NCI-H2171 (cell line): ENCODE measurements at places on chromosomes 7 and 10.

DNA sequence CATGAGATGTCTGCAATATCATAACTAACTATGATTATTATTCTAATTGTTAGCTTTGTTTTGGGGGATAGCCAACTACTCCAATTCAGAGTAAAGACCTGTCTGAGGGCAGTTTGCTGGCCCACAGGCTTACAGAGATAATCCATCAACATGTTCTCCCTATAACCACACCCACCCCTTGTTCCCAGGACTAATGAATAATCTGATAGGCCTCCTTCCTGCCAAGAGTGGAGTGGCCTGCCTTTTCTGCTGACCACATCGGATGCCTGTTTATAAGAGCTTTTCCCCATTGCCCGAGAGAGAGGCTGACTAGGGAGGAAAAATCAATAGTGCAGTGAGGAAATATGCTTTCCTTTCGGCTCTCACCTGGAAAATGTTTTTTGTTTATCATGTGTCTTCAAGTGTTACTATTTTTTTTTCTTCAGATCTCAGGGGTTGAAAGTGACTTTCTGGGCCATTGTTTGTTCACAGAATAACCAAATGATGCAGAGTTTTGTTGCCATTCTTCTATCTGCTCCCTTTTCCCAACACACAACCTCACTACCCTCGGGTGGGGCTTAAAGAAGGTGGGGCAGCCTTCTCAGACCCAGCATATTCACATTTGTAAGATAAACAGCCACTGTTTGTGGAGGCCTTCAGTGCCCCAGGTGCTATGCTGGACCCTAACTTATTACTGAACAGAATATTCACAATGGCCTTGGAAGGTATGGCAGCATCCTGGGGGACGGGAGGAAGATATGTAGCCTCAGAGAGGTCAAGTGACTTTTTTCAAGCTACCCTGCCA lies 38.4 kb downstream of the PLPP4 start:
- DNase-seq: no peak

- no peak for DNase-seq
Measured at GRCh38 chr7:142542942-142543341, 206.3 kb upstream of the PRSS1 start.

- peak; percentile 46 for DNase-seq
Measured at GRCh38 chr7:68470836-68471435, 1127.3 kb upstream of the AUTS2 start.

- no peak for DNase-seq
Measured at GRCh38 chr10:99993701-99994689, 15.8 kb downstream of the DNMBP start.

DNA sequence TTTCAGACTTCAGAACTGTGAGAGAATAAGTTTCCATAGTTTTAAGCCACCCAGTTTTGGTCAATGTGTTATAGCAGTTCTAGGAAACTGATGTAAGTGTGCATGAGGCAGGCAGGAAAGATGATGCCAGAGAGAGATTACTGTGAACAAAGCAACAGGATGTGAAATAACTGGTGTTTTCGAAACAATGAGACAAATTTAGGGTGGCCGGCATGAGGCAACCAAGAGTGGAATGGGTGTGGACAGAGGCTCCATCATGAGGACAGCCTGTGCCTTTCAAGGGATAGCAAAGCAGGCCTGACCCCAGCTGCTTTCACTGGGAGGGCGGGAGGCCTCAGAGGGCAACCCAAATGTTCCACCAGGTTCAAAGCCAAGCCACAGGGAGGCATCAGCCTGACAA lies 67.3 kb upstream of the UCN3 start:
- no peak for DNase-seq

GRCh38 chr10:46077141-46077554 lies 31.1 kb upstream of the MSMB start:
- DNase-seq: no peak

DNA sequence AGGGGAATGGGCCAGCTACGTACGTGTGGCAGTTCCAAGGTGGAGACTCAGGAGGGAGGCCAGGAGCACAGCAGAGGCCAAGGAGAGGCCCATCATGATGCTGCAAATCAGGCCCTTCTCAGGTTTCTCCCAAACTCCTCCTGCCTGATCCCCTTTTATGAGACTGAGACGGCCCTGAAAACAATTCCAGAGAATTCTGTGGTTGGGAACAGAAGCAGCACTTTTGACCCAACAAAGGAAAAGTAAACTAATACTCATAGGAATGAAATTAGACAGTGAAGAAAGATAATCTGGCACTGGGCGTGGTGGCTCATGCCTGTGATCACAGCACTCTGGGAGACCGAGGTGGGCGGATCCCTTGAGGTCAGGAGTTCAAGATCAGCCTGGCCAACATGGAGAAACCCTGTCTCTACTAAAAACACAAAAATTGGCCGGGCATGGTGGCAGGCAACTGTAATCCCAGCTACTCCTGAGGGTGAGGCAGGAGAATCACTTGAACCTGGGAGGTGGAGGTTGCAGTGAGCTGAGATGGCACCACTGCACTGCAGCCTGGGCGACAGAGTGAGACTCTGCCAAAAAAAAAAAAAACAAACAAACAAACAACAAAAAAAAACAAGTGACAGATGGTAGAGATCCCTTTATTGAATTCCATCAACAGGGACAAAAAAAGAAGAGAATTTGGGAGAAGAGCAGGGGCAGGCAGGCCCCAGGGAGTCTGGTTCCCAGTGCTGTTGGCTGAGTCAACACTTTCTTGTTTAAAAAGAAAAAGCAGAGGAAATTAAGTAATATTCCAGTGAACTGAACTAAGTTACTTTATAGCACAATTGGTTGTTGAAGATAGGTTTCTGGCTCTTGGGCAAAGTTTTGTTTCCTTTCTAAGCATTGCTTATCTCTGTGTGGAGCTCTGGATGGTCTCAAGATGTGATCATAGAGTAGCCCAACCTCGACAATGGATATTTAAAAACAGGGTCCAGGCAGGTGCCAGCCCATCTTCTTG lies at the start of gene CCL26:
Gene CCL26 (minus strand): TSS at position 131 of the 997 bp plus-strand sequence. CDS start 35 bp downstream, at position 96.
- DNase-seq: no peak

DNA sequence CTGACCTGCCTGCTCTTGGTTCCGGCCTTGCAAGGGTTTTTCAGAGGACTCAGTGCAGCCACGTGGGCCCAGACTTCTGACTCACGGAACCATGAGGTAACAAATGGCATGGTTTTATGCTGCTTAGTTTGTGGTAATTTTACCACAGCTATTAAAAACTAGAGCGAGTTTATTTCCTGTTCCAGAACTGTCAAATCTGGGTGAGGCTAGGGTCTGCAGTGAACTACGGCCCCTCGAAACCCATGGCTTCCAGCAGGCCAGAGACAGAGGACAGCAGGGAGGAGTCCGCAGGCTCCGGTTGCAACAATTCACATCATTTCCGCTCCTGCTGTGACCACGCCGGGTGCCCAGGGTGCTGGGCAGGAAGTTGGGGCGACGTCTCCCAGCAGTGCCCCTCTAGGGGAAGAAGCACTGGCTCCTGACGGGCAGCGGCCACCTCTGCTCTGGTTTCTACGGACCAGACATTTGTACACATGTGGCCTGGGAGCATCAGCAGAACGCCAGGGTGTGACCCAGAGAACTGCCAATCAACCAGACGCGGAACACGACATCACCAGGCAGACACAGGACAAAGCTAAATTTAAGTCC lies 74.8 kb downstream of the ADARB2 start:
- no peak for DNase-seq

DNA sequence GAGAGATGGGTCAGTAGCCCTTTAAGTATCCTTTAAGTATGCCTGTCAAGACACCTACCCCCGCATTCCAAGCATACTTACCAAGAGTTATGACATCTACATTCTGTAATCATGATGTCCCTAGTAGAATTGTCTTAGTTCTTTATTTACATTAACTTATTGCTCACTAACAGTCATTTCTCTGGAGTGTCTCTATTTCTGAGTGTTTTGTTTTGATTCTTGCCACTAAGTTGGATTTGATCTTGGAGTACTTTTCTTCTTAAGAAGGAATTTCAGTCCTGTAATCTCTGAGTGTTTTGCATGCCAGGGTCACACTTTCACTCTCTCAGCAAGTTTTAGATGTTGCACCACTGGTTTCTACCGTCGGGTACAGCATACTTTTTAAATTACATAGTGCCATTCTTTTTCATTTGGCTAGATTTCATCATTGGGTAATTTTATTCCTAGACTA lies 1053.9 kb downstream of the KCNMA1 start:
- DNase-seq: no peak

DNA sequence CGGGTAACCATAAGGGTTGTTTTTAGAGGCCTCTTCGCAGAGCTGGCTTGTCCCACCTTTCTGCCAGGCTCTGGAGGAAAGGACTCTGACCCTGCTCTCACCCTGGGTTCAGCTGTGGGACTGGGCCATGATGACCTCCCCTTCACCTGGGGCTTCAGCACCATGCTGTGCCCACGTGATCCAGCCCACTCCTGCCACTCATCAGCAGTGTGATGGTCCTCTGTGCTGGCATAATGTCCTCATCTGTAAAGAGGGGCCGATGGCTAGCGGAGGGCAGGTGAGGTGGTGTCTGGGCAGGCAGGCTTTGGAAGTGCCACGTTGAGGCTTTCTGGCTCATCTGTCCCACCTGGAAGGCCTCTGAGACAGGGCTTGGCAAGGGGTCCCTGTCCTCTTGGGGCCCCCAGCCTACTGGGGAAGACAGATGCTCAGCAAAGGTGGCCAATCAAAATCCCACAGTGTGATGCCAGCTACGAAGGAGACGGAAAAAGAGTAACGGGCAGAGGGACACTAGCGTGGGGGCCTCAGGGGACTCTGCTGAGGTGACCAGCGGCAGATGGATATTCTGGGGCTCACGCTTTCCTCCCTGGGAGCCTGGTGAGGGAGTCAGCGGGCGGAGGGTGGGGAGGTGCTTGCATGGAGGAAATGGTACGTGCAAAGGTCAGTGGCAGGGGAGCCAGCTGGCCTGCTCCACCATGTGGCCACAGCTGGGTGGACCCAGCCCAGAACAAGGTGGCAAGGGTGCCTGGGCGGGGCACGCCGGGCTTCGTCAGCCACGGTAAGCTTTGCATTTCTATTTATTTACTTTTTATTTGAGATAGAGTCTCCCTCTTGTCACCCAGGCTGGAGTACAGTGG lies 5.4 kb downstream of the LRWD1 start:
- DNase-seq: no peak

- DNase-seq: no peak
Measured at GRCh38 chr7:46576950-46577349, 655.9 kb upstream of the IGFBP3 start.

- no peak for DNase-seq
Measured at GRCh38 chr10:123126246-123126645, 9.5 kb upstream of the HMX3 start.

DNA sequence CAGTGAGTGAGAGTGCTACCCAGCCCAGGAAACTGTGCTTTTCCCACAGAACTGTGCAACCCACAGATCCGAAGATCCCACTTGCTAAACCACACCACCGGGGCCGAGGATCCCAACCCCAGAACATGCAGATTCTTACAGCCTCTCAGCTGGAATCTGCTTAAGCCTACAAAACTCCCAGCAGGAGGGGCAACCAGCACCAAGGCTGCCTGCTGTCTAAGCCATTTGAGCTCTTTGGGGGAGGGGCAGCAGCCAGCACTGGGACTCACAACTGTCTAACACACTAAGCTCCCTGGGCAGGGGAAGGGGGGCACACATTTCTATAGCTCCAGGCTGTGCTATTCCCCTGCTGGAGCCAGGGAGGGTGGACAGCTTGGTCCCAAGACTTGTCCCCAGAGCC lies 529.9 kb downstream of the XPNPEP1 start:
- no peak for DNase-seq
